ENCODE measurements at places on chromosomes 1 and 21. TPM values are rescaled to one million over a fixed set of nuclear protein-coding genes. Genes with fewer than 3 reads are reported as not detected.

The RGSL1 gene
- total RNA-seq: not detected

DNA sequence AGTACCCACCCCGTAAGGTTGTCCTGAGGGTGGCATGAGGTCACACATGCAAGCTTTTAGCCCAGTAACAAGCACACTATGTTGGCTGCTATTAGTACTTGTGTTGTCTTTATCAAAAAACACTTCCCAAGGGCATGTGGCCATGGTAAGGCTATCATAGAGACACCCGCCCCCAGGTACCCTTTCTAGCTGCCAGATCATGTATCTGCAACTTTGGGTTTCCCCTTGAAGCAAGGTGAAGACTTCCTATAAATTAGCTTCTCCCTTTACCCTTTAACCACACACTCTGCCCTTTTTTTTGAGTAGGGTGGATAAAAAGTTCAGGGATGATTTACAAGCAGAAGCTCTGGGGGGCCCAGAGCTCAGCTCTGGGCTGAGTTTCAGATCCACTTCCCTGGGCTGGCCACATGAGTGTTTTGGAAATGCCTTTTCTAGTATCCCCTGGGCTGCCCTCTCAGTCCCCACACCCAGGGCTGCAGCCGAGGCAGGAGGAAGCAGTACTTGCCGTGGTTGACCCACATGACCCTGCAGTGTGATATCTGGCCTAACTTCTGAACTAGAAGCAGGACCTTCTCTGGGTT is 2.0 kb downstream of the ZDHHC18 start:
- peak; percentile 28 for DNase-seq
- H3K4me1 ChIP-seq: peaks cover 46% of the 10 kb centered on the region
- no peaks in the 10 kb centered on the region for H3K27me3 ChIP-seq
- H3K36me3 ChIP-seq: peaks cover 21% of the 10 kb centered on the region
- peak overlapping the region; percentile 86 for H3K27ac ChIP-seq
- H3K4me3 ChIP-seq: peak overlapping the region; percentile 88

- no peak overlapping the region for H3K4me3 ChIP-seq
- peaks cover 69% of the 10 kb centered on the region for H3K36me3 ChIP-seq
- DNase-seq: no peak
Measured at GRCh38 chr1:172602706-172603105, 56.2 kb upstream of the FASLG start.

The CCDC190 gene
- total RNA-seq: 0.80 TPM

DNA sequence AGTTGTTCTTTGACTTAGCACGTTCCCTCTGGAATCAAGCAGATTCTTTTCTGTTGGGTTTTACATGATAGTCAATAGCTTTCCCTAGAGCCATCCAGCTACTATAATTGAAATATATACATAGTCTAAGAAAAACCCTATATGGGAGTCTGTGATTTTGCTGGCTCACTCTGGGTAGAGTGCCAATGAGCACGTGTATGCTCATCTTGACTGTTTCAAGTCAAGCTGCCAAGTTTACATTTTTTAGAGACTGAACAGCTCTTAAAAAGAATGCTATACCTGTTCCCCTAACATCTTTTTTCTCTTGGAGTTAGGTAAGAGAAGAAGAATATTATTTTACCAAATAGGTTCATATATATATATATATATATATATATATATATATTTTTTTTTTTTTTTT is 182.8 kb upstream of the NRIP1 start:
- H3K36me3 ChIP-seq: no peaks in the 10 kb centered on the region
- no peak overlapping the region for H3K27ac ChIP-seq
- no peak overlapping the region for H3K4me3 ChIP-seq

DNA sequence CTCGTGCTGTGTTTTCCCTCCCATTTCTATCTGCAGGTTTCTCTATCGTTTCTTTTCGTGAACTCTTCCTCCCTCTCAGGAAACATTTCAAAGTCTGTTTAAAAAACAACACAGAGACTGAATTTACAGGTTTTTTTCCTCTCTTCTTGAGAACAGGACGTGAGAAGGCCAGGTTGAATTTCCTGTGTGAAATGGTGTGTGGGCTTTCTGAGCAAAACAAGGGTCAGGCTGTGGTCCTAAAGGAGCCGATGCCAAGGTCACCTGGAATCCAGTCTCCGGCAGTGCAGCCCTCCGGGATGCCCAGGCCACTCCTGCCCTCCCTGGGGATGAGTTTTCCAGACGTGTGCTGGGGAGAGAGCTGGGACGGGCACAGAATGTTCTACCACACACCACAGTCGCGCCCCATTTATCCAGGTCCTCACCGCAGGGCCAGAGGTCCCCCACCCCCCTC is 62.7 kb upstream of the RUNX3 start:
- H3K27ac ChIP-seq: no peak overlapping the region
- H3K27me3 ChIP-seq: peaks cover 61% of the 10 kb centered on the region
- no peaks in the 10 kb centered on the region for H3K4me1 ChIP-seq
- H3K4me3 ChIP-seq: no peak overlapping the region
- no peak for DNase-seq
- no peaks in the 10 kb centered on the region for H3K36me3 ChIP-seq

The KRTAP10-10 gene
- total RNA-seq: not detected

The VASH2 gene
- 1.2 TPM for total RNA-seq

- no peak for DNase-seq
- H3K27me3 ChIP-seq: no peaks in the 10 kb centered on the region
- no peak overlapping the region for H3K27ac ChIP-seq
- no peaks in the 10 kb centered on the region for H3K36me3 ChIP-seq
- no peaks in the 10 kb centered on the region for H3K4me1 ChIP-seq
Measured at GRCh38 chr21:30668776-30669175, 26.1 kb downstream of the KRTAP20-3 start.

- H3K4me3 ChIP-seq: no peak overlapping the region
- H3K27ac ChIP-seq: no peak overlapping the region
- H3K4me1 ChIP-seq: peaks cover 8% of the 10 kb centered on the region
- H3K36me3 ChIP-seq: no peaks in the 10 kb centered on the region
Measured at GRCh38 chr1:59453297-59453968, 156.5 kb downstream of the FGGY start.

DNA sequence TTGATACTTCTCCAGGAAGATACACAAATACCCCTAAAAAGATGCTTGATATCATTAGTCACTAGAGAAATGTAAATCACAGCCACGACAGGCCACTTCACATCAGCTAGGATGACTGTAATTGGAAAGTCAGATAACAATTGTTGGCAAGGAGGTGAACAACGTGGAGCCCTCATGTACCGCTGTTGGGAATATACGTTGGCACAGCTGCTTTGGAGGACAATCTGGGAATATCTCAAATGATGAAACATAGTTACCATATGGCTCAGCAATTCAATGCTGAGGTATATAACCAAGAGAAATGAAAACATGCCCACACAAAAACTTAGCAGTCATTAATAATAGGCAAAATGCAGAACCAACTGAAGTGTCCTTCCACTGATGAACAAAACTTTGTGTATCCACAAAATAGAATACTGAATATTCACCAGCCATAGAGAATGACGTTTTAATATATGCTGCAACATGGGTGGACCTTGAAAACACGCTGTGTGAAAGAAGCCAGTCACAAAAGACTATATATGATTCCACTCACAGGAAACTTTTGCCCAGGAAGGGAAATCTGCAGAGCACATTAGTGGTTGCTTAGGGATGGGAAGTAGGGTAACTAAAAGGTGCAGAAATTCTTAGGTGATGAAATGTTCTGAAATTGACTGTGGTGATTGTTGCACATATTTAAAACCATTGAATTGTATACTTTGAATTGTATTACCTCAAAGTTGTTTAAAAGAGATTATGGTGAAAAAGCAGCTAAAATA is 95.4 kb downstream of the AHCTF1 start:
- no peak overlapping the region for H3K4me3 ChIP-seq
- H3K36me3 ChIP-seq: peaks cover 18% of the 10 kb centered on the region
- DNase-seq: no peak

DNA sequence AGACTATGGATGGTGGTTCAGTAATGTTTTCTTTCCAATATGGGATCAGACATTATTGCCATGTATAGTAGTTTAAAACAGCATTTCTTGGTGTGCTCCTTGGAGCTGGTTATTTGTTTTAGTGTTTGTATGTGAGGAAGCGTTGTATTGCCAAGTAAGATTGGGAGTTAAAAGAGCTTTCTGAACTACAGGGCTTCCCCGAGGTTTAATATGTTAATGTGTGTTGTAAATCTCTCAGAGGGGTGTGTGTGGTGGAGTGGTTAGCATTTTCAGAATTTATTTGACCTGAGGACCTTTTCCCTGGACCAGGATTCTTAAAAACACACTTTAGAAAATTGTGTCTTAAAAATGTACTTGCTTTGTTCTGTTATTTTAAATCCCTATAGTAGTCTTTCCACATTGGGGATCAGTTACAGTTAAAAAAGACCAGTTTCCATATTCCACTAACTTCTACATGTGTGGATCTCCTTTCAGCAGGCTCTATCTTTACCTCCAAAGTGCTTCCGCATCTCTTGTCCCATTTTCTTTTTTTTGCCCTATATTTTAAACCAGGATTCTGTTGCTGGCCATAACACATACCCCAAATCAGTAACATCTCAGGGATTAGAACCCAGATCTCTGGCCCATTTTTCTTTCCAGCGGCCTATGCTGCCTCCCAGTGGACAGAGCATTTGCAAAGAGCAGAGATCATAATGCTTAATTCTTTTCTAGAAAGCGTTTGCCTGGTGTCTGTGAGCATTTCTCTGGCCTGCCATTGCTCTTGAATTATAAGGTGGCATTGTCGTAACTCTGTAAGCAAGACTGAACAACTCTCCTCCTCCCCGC is 58.6 kb downstream of the PBX1 start:
- DNase-seq: no peak
- no peaks in the 10 kb centered on the region for H3K36me3 ChIP-seq
- no peak overlapping the region for H3K4me3 ChIP-seq
- H3K4me1 ChIP-seq: peaks cover 96% of the 10 kb centered on the region

The FCGR1A gene
- 1.2 TPM for total RNA-seq

GRCh38 chr21:34500191-34500590 is 11.8 kb downstream of the KCNE1 start:
- DNase-seq: no peak
- peaks cover 7% of the 10 kb centered on the region for H3K4me1 ChIP-seq

GRCh38 chr1:42746436-42747105 is 6.5 kb upstream of the CLDN19 start:
- H3K27ac ChIP-seq: no peak overlapping the region
- no peak overlapping the region for H3K4me3 ChIP-seq
- H3K4me1 ChIP-seq: no peaks in the 10 kb centered on the region
- H3K27me3 ChIP-seq: no peaks in the 10 kb centered on the region
- H3K36me3 ChIP-seq: peaks cover 47% of the 10 kb centered on the region

The PYHIN1 gene
- total RNA-seq: 0.11 TPM

DNA sequence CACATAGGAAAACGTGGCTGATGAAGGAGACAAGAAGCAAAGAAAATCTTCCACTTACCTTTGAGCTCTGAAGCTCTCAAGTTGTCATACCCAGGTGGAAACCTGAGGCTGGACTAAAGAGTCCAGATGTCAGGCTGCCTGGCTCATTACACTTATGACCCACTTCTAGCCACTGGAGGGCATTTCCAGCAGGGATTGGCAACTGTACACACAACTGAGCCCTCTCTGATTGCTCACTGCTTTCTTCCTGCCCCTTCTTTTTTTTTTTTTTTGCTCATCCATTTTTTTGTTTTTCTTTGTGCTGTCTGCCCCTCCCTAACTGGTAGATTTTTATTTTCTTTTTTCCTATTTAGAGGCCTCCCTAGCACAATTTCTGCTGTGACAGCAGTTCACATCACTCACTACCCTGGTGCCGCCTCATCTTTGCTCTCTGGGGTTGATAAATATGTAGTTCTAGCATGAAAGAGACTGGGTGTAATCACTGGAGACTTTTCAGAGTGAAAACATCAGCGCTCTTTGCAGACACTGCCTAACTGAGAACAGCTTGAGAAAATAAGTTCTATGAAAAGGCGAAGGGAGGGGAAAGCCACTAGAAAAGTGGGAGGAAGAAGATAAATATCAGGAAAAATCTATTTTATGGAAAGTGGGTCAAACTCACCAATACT is 334.5 kb downstream of the NUF2 start:
- no peak overlapping the region for H3K27ac ChIP-seq
- H3K4me3 ChIP-seq: no peak overlapping the region
- DNase-seq: no peak
- H3K27me3 ChIP-seq: no peaks in the 10 kb centered on the region

GRCh38 chr1:109618661-109619575 is 498 bp downstream of the GNAT2 start:
- H3K27ac ChIP-seq: peak overlapping the region; percentile 87
- H3K4me1 ChIP-seq: peaks cover 52% of the 10 kb centered on the region
- peak overlapping the region; percentile 85 for H3K4me3 ChIP-seq
- DNase-seq: no peak
- H3K27me3 ChIP-seq: no peaks in the 10 kb centered on the region

The ERG gene
- total RNA-seq: 17.3 TPM

The BARHL2 gene
- total RNA-seq: not detected

DNA sequence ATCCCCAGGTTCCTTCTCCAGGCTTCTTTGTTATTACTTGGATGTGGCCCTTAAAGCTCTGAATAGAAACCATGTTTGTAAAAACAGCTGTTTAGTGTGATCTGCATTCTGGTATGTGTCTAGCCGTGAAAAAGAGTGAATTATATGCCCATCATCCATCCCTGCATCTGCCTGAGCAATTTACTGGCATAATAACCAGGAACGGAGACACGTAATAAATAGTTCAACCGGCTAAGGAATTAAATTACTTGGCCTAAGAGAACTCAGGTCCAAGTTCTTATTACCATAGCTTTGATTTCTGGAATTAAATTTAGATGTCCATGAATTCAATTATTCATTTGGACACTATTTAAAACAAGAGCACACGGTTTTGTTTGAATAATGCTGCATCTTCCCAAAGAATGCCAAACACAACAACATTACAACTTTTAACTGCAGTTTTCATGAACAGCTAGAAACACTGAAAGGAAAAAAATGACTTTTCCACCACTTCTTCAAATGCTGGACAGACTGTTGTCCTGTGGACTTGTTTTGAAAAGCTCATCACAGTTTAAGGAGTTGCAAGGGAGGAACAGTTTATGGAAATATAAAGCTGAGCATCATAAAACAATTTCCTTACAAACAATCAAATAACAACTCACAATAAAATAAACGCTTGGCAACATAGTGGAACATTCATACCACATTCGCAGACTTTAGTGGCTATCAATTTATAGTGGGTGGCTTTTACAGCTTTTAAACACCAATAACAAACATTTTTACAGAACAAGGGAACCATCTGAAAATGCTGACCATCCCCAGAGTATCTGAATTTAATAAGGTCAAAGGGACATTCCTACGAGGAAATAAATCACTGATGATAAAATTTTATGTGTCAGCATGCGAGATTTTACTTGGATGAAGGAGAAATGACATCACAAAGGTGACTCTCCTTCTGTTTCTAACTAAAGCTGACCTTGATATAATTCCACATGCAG is 144.7 kb downstream of the APP start:
- no peak overlapping the region for H3K27ac ChIP-seq
- no peak for DNase-seq
- H3K4me3 ChIP-seq: no peak overlapping the region
- peaks cover 19% of the 10 kb centered on the region for H3K36me3 ChIP-seq
- no peaks in the 10 kb centered on the region for H3K27me3 ChIP-seq

The OR2L3 gene
- not detected for total RNA-seq

GRCh38 chr1:11245248-11245647 is 17.1 kb downstream of the MTOR start:
- H3K4me1 ChIP-seq: no peaks in the 10 kb centered on the region
- no peaks in the 10 kb centered on the region for H3K27me3 ChIP-seq
- no peak for DNase-seq
- no peak overlapping the region for H3K4me3 ChIP-seq
- H3K27ac ChIP-seq: no peak overlapping the region

Data from left ventricle myocardium inferior (tissue), 1 donor.